ENCODE measurements at places on chromosomes 4 and X.

GRCh38 chr4:76624241-76624681 lies 189.2 kb downstream of the SHROOM3 start:
- DNase-seq = no peak

DNA sequence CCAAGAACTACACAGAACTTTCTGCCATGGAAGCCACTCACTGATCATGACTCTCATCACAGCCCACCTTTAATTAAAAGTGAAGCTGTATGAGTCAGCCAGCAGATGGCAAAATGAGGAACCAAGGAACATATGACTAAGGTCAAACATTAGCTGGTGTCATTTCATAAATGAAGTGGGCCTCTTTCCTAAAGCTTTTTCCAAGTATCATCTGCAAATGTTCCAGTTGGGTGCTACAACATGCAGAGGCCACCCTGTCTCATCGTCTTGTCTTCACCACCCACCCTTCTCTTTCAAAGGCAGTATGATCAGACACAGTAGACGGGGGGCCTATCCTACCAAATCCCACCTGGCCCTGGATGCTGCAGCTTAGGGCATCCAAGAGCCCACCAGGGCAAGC lies 9.2 kb upstream of the EOLA1 start:
- DNase-seq = no peak

DNA sequence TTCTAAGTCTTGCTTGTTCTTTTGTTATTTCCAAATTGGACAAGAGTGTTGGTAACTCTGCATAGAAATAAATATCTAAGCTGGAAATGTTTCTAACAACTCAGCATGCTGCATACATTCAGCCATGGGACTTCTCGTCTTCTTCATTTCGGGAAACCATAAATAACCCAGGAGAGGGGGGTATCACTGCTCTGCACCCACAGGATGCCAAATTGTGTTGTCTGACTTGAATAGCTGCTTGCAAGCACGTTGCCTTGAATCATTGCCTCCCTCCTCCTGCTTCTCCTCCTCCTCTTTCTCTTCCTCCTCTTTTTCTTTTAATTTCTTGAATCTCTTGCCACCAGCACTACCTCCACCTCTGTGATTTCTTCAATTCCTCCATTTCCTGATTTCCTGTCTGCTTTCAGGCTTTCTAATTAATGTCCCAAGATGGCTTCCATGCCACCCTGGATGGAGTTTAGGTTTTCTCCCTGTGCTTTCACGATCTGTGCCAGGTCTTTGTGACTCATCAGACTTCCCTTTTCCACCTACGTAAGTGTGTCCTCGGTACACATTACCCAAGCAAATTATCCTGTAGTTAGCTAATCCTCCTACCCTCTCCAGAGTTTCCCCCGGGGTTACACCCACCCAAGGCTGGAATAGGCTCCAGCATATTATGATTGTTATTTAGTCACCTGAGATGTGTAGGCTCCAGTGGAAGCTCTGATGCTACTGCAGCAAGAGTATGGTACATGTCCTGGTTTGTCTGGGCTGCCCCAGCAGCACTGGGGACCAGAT lies 122.6 kb upstream of the VCX3B start:
- no peak for DNase-seq

- DNase-seq = peak; percentile 32
These were observed 1.5 kb downstream of the MAGEA12 start for GRCh38 chrX:152735101-152735500.

GRCh38 chr4:142265536-142265935 lies 580.6 kb downstream of the INPP4B start:
- no peak for DNase-seq

- no peak for DNase-seq
These were observed 235.0 kb downstream of the AFAP1 start for GRCh38 chr4:7704625-7705024.

GRCh38 chr4:3011456-3012220 lies 48.3 kb downstream of the GRK4 start:
- DNase-seq = peak; percentile 50

DNA sequence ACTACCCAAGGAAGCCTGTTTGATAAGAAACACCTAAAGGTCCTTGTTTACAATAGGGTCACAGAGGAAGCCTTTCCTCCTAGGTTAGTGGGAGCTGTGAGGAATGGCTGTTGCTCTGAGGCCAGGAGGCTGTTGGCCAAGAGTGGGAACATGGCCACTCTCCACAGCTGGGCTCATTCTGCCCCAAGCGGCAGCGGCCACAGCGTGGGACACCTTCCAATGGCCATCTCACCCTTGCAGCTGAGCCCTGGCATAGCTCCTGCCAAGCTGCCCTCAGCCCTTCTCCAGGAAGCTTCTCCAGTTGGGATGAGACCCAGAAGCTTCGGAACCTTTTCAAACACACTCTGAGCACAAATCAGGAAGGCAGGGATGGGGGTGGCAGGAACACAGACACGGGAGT lies 111.8 kb upstream of the MAP3K15 start:
- DNase-seq = no peak

GRCh38 chr4:60313611-60314178 lies 886.4 kb upstream of the ADGRL3 start:
- DNase-seq = no peak

GRCh38 chrX:15269618-15270521 lies at the start of gene ASB9:
Gene ASB9, minus strand, starts transcription at chrX:15270083. Its CDS starts 209 bp downstream, at chrX:15269874.
- peak; percentile 64 for DNase-seq

GRCh38 chr4:13289391-13289790 lies 194.7 kb downstream of the RAB28 start:
- no peak for DNase-seq

GRCh38 chrX:33190016-33190415 lies 21.3 kb downstream of the DMD start:
- DNase-seq = no peak

- no peak for DNase-seq
These were observed 25.7 kb upstream of the SHISA3 start for GRCh38 chr4:42371305-42372252.

GRCh38 chrX:55264816-55265215 lies at the start of gene PAGE3:
Gene PAGE3, minus strand, starts transcription at chrX:55264916. Its CDS starts 1,013 bp downstream, at chrX:55263903.
- DNase-seq = no peak

DNA sequence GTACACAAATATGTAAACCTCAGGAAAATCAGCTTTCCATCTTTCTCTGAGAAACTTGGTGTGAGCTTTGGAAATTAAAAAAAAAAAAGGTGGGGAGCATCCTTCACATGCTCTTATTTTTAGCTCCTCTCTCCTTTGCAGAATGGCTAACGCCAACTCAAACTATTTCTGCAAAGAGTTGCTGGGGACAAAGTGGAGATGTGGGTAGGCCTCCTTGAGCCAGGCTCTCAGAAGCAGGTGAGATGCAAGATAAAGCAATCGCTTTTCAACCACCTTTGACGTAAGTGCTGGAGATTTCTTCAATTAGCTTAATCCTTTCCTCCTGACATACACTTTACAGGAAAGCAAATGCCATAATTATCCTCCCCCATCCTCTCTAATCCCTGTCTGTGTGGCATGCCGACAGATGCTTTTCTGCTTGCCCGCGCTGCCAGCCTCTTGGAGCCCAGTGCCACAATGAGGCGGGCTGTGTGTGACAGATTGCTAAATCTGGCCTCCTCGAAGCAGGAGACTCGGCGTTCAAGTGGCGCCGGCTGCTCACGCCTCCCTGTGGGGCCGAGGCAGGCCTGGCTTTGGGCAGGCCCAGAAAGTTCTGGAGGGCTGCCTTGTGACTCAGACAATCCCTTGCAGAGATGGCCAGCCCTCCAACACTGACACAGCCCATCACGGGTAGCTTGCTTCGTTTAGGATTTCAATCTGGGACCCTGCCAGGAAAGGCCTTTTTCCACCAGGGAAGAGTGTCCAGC lies 64.9 kb upstream of the SOD3 start:
- DNase-seq = peak; percentile 82

- no peak for DNase-seq
These were observed at the start of gene NHSL2 for GRCh38 chrX:71910643-71910985. Gene NHSL2, plus strand, starts transcription at chrX:71910845.

DNA sequence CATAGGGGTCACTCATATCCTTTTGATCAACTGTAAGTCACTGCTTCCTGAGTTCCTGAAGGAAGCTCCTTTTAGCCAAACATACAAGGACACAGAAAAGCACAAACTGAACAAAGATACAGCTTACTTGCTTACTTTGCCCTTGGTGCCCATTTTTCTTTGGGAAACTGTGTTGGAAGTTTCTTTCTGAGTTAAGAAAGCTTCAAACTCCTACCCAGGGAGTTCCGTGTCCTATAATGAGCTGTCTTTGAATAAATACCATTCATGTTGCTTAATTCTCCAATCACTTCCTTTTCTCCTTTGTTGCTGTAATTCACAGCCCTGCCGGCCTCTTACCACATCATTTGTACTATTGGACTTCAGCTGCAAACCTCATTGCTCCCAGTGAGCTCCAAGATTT lies at the start of gene ADH4:
Gene ADH4 (minus strand): TSS at position 228 of the 400 bp plus-strand sequence. CDS start 75 bp downstream, at position 153.
- DNase-seq = no peak

- no peak for DNase-seq
These were observed 60.0 kb upstream of the HELT start for GRCh38 chr4:184958127-184958922.

DNA sequence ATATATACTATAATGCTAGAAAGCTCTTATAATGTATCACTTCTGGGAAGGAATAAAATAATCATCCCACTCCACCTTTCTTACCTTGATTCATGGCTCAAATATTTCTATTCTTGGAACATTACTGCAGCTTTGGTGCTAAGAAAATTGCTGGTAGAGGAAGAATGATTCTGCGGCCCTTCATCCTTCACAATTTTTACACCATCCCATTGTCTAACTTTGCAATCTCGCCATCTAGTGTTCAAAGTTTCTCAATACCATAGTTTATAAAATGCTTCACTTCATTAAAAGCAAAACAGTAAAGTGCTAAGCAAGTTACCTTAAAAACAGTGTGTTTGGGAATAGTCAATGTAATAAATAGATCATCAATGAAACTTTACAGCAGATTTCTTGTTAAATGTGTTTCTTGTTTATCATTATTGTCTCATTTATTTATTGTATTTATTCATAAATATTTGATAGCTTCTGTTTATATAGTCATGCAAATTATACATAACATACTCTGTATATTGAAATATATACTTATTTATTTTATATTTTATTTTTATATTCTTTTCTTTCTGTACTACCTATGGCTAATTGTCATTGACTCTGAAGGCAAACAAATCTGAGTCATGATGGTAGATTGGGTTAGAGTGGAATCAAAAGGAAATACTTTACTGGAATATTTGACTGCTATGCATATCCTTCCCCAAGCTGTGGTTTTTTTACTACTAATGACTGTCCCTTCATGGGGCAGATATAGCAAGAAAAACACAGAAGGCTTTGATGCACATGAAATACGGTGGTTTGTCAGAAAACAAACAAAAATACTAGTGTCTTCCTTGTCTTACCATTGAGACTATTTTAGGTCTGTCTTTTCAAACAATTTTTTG lies 390.7 kb downstream of the MAPK10 start:
- no peak for DNase-seq

DNA sequence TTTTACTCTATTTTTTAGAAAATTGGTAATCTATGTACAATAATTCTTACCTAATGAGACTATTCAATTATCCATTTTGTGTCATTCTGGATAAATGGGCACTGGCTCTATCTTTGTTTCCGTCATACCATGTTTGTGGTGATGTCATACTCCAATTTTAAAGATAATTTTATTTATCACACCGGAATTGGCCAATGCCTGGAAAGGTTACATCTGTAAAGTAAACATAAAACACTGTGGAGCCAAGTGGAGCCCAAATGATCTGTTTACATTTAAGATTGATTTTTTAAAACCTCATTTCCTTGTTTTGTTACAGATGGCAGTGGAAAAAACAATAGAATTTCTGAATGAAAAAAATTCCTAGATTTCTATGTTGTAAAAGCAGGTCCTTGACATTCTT lies 120.2 kb upstream of the GPRIN3 start:
- DNase-seq = no peak

- no peak for DNase-seq
These were observed 406.4 kb downstream of the FAM47A start for GRCh38 chrX:33725535-33726210.

- DNase-seq = no peak
These were observed 489.5 kb downstream of the STIM2 start for GRCh38 chr4:27350161-27350560.

- DNase-seq = no peak
These were observed 81.7 kb downstream of the PWWP3B start for GRCh38 chrX:106249706-106250379.

DNA sequence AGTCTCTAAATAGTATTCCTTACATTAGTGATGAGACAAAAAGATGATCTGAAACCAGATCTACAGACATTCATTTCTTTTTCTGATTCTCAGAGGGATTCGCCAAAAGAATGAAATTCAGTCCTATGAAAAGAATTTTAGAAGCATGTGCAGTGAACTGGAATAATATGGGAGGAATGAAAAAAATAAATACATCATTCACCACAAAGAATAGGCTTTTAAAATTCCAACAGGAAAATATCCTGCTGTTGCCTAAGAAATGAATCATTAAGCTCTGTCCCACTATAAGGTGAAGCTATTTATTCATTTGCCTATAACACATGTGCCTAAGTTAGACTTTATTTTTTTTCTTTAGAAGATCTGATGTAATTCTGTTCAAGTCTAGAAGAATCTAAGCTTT lies 165.9 kb downstream of the IL15 start:
- no peak for DNase-seq

- no peak for DNase-seq
These were observed 992.6 kb downstream of the NLGN4X start for GRCh38 chrX:5236096-5236495.

GRCh38 chr4:158670975-158671664 lies 567 bp downstream of the C4orf46 start:
- peak; percentile 77 for DNase-seq
